ENCODE measurements at places on chromosomes 2 and 18.

- no peak for DNase-seq
Observed at GRCh38 chr2:86240251-86240650, 41.0 kb downstream of the MRPL35 start.

DNA sequence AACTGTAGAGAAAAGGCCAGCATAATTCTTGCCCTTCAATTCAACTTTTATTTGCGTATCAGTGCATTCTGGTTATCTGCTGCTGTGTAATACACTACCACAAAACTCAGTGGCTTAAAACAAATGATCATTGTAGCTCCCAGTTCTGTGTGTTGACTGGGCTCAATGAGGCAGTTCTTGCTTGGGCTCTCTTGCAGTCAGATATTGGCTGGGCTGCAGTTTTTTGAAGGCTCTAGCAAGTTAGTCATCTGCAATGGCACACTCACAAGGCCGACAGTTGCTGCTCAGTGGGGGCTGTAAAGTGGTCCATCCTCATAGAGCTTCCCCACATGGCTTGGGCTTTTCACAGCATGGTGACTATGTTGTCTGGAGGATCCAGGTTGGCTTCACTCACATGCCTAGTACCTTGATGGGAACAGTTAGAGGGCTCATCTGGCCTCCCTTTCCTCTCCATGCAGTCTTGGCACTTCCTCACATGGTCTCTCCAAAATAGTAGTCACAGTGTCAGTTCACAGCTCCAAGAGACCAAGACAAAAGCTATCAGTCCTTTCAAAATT lies 110.6 kb upstream of the TNP1 start:
- DNase-seq: no peak

- DNase-seq: no peak
Observed at GRCh38 chr18:45527891-45528290, 87.4 kb upstream of the SLC14A2 start.

DNA sequence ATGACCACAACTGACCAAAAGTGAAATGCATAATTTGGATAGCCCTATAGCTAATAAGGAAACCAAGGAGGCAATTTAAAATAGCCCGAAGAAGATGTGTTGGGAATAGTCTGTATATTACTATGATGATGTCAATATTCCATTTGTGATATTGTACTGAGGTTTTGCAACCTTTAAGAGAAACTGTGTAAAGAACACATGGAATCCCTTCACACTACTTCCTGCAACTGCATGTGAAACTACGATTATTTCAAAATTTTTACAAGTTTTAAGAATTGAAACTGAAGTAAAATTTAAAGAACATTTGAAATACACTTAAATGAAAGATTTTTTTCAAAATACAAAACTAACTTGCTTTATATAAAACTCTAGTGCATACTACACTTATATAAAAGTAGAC lies 504.3 kb upstream of the ID2 start:
- DNase-seq: no peak

- DNase-seq: no peak
Observed at GRCh38 chr2:216142540-216142939, 33.4 kb downstream of the XRCC5 start.

DNA sequence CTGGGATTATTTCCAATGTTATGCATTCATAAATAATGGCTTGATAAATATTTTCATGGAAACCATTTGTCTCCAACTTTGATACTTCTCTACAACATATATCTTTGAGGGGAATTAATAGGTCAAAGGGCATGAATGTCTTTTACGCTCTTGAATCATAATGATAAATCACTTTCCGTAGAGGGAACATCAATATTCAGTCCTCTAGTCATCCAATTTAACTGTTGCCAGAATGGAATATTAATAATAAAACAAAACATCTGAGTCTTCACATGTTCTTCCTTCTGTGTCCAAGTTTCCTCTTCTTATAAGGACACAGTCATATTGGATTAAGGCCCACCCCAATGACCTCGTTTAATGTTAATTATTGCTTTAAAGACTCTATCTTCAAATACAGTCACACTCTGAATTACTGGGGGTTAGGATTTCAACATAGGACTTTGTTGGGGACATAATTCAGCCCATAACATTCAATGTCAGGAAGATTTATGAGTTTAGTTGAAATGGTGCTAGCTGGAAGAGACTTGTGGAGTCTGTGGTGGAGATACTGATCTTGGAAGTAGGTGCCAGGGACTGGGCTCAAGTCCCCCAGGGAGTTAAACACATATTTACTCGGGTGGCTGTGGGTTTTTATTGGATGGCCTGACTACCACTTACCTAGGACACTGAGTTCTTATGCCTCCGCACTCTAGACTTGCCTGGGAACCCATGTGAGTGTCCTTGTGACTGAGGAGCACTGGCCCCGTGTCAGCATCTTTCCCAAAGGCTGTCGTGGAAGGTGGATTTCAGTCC lies 85.0 kb upstream of the SEC11C start:
- no peak for DNase-seq

- DNase-seq: peak; percentile 20
Observed at GRCh38 chr2:112692918-112693317, 27.9 kb upstream of the NT5DC4 start.

Measured in activated CD4-positive, alpha-beta T cell treated with anti-CD3 and anti-CD28 coated beads for 24 hours (primary cell).